T-cell (primary cell): ENCODE measurements at places on chromosomes 3 and 15. TPM values are rescaled to one million over a fixed set of nuclear protein-coding genes. Genes with fewer than 3 reads are reported as not detected.

The RNF13 gene
- 46.6 TPM for total RNA-seq

The IL16 gene
- 309 TPM for total RNA-seq

DNA sequence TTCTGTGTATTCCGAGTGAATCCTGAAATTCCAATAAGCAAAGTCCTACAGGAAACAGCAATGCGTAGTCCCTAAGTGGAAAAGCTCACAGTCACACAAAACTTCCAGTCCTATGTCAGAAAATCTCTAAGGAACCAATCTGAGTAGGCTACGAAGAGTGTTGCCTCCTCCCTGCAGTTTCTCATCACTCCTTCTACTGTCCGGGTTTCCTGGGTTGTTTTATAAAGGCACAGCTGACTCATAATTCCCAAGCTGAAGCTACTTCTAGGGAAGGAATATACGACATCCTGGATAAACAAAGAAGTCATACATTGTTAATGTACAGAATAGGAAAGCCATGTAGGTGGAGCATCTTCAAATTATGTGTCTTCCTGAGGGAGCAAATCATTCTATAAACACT, 65.7 kb upstream of the RGMA start:
- H3K4me1 ChIP-seq, result peaks cover 19% of the 10 kb centered on the region
- H3K27me3 ChIP-seq, result peaks cover 17% of the 10 kb centered on the region
- DNase-seq, result no peak
- no peak overlapping the region for H3K4me3 ChIP-seq
- no peaks in the 10 kb centered on the region for H3K36me3 ChIP-seq
- H3K27ac ChIP-seq, result no peak overlapping the region

DNA sequence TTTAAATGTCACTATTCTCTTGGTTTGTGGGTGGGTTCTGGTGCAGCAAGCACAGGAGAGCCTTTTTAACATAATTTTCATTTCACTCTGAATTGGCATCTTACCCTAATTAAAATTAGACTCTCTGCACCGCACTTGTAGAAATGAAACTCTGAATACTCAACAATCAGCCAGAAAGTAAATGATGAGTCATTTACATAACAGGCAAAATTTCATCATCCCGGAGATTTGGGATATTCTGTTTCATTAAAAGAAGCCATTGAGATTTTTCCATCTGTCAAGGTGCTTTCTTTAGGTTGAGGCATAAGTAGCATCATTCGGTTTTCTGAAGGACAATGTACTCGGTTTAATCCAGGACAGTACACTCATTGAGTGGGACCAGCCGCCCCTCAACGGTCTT, 111.0 kb downstream of the RFTN1 start:
- peaks cover 3% of the 10 kb centered on the region for H3K36me3 ChIP-seq
- no peaks in the 10 kb centered on the region for H3K4me1 ChIP-seq
- H3K27ac ChIP-seq, result no peak overlapping the region
- no peak overlapping the region for H3K4me3 ChIP-seq
- no peak for DNase-seq

DNA sequence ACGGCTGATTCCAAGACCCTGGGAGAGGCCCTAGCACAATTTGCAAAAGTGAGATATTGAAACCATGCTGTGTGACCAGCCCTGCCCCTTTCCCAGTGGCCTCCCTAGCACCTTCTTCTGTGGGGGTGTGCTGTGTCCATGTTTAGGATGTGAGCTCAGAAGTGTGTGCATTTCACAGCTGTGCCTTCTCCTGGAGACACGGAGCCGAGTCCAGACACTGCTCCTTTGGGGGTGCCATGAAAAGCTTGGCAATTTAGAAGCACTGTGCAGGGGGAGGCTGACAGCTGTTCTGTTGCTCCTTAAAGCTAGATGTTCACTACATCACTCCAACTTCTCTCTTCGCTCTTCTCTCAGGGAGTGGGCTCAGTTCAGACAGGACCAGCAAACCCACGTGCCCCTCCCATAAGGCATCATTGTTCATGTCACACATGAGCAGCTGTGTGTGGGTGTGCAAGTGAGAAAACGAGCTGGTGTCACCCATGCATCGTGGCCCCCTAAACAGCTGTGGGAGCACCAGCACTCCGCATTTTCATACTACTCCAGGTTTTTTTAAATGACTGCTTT, 492.6 kb downstream of the GABRG3 start:
- H3K4me1 ChIP-seq, result no peaks in the 10 kb centered on the region
- no peak for DNase-seq
- H3K4me3 ChIP-seq, result no peak overlapping the region
- no peak overlapping the region for H3K27ac ChIP-seq
- no peaks in the 10 kb centered on the region for H3K27me3 ChIP-seq

DNA sequence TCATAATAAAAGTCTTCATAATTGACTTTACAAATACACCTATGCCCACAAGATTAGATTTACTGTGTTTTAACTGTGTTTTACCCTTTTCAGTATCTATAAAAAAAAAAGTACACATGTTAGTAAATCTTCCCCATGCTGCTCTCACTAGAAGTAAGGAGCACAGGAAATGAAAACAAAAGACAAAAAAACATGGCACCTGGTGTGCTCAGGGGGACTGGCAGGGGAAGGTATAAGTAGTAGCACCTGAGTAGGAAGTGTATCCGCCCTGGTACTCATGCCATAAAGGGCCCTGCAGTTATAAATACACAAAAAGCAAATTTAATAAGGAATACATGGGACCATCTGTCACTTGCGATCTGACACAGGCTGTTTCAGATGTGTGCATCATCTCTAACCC, 8.9 kb upstream of the ALDH1A2 start:
- no peak for DNase-seq
- H3K36me3 ChIP-seq, result no peaks in the 10 kb centered on the region
- H3K27ac ChIP-seq, result no peak overlapping the region
- H3K27me3 ChIP-seq, result peaks cover 11% of the 10 kb centered on the region

- no peak for DNase-seq
- no peaks in the 10 kb centered on the region for H3K36me3 ChIP-seq
- H3K27ac ChIP-seq, result no peak overlapping the region
- no peaks in the 10 kb centered on the region for H3K4me1 ChIP-seq
- no peak overlapping the region for H3K4me3 ChIP-seq
- H3K27me3 ChIP-seq, result no peaks in the 10 kb centered on the region
These were observed 74.9 kb downstream of the SEMA6D start for GRCh38 chr15:47792231-47792630.

DNA sequence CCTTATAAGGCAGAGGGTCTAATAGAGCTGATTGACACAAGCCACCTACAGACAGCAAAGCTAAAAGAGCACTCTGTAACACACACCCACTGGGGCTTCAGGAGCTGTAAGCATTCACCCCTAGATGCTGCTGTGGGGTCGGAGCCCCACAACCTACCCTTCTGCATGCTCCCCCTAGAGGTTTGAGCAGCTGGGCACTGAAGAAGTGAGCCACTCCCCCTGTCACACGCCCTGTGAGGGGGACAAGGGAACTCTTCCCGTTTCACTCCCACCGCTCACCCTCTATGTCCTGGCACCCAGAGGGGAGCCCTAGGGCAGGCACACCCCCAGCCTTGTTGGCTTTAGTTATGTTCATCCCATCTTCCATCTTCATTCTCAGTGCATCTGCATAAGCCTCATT, 9.4 kb upstream of the CSTA start:
- H3K27ac ChIP-seq, result no peak overlapping the region
- no peak for DNase-seq
- no peaks in the 10 kb centered on the region for H3K27me3 ChIP-seq
- no peak overlapping the region for H3K4me3 ChIP-seq
- no peaks in the 10 kb centered on the region for H3K36me3 ChIP-seq
- no peaks in the 10 kb centered on the region for H3K4me1 ChIP-seq

DNA sequence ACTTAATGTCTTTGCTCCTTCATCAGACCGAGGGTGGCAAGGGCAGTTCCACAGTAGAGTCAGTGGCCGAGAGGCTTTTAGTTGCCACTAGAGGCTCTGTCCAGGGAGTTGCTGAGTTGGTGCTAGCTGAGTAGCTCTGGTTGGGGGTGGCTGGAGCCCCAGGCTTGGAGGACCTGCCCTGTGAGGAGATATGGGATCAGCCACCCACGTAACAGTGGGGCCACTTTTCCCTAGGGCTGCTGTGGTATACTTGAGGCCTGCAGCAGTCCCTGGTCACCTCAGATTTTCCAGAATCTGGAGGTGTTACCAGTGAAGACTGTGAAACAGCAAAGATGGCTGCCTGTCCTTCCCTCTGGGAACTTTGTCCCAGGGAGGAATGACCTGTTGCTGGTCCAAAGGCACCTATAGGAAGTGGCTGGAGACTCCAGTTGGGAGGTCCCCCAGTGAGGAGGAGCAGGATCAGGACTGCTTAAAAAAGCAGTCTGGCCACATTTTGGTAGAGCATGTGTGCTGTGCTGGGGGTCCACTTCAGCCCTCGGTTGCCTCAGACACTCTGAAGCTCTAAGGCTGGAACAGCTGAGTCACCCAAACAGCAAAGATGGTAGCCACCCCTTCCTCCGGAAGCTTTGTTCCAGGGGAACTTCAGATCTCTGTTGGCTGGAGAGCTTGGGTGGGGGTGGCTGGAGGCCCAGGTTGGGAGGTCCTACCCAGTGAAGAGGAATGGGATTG, 72.9 kb downstream of the AKAP13 start:
- no peaks in the 10 kb centered on the region for H3K36me3 ChIP-seq
- peaks cover 2% of the 10 kb centered on the region for H3K4me1 ChIP-seq
- H3K27me3 ChIP-seq, result no peaks in the 10 kb centered on the region
- H3K4me3 ChIP-seq, result no peak overlapping the region
- no peak overlapping the region for H3K27ac ChIP-seq

DNA sequence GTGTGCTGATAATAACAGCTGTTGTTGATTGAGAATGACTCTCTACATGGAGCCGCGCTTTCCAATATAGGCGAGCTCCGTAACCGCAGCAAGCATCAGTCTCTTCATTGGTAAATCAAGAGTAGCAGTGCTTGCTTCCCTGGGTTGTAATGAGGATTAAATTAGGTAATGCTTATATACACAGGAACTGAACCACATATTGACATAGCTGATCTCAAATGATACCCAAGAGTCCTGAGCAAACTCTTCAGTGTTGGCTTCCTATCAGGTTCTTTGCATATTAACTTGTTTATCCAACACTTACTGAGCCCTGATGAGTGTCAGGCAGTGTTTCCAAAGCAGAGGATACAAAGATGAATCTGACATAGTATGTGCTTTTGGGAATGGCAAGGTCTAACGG, 46.4 kb upstream of the SLCO3A1 start:
- H3K36me3 ChIP-seq, result no peaks in the 10 kb centered on the region
- no peak overlapping the region for H3K4me3 ChIP-seq
- DNase-seq, result no peak
- H3K4me1 ChIP-seq, result no peaks in the 10 kb centered on the region

DNA sequence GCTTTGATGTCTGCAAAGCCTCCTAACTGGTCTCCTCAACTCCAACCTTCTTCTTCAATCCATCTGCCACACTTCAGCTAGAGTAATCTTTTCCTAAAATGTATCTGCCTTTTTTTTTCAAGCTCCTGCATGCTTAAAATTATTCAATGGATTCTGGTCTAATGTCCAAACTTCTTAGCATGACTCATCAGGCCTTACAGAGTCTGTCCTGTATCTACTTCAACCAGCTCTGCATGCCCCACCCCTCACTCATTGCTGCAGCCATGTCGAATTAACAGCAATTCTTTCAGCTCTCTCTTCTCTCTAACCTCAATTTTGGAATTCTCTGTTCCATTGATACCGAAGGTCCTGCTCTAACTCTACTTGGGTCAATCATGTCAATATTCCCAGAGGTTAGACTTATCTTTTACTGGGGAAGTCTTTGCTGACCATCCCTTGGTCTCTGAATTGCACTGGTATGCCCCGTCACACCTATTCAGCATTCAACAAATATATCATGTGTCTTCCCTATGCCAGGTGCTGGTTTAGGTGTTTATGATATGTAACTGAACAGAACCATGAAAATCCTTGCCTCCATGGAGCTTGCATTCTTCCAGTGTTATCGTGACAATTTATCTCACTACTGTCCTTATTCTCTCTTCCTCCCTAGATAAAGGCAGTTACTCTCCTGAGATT, 88.5 kb upstream of the NANOGP8 start:
- H3K27me3 ChIP-seq, result no peaks in the 10 kb centered on the region
- H3K4me1 ChIP-seq, result no peaks in the 10 kb centered on the region
- no peak overlapping the region for H3K4me3 ChIP-seq
- DNase-seq, result no peak
- no peaks in the 10 kb centered on the region for H3K36me3 ChIP-seq

GRCh38 chr3:37945156-37945806, 45.3 kb upstream of the VILL start:
- no peak for DNase-seq
- H3K27me3 ChIP-seq, result peaks cover 6% of the 10 kb centered on the region
- no peaks in the 10 kb centered on the region for H3K4me1 ChIP-seq
- no peak overlapping the region for H3K4me3 ChIP-seq
- no peaks in the 10 kb centered on the region for H3K36me3 ChIP-seq

GRCh38 chr15:76057332-76058000, 2.3 kb upstream of the TMEM266 start:
- no peaks in the 10 kb centered on the region for H3K36me3 ChIP-seq
- no peak overlapping the region for H3K27ac ChIP-seq
- DNase-seq, result no peak
- H3K4me1 ChIP-seq, result peaks cover 14% of the 10 kb centered on the region
- no peak overlapping the region for H3K4me3 ChIP-seq
- H3K27me3 ChIP-seq, result peaks cover 38% of the 10 kb centered on the region

DNA sequence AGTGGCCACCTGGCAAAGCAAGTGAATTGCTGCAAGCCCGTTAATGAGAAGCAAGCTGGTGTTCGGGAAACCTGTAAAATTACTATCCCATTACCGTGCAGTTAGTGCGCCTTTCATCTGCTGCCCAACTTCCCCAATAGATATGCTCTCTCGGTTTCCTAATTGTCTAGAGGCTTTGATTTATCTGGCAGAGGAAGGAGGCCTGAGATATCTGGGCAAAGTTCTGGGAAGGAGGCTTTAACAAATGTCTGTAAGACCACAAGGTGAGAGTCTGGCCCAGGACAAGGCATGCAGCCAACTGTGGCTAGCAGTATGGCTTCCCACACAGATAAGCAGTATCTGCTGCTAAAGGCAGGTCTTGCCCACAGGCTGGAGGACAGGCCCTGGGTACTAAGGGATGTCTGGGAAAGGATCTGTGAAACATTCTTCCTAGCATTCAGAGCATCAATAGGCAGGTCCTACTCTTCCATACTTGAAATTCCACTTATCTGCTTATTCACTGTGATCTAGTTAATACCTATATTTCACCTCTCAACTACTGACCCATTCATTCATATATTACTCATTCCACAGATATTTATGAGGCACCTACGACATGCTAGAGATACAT, 130.0 kb upstream of the SLC2A2 start:
- no peak for DNase-seq
- peaks cover 90% of the 10 kb centered on the region for H3K36me3 ChIP-seq
- H3K4me3 ChIP-seq, result no peak overlapping the region
- H3K27ac ChIP-seq, result no peak overlapping the region
- H3K27me3 ChIP-seq, result no peaks in the 10 kb centered on the region
